ENCODE measurements at places on chromosomes 3 and 15. TPM values are rescaled to one million over a fixed set of nuclear protein-coding genes. Genes with fewer than 3 reads are reported as not detected.

SNX33 gene
- 0.07 TPM for total RNA-seq

ATP13A5 gene
- total RNA-seq: not detected

BFSP2 gene
- total RNA-seq: 33.1 TPM

SOX14 gene
- total RNA-seq: not detected

SLC51A gene
- not detected for total RNA-seq

SAMD7 gene
- total RNA-seq: not detected

DNA sequence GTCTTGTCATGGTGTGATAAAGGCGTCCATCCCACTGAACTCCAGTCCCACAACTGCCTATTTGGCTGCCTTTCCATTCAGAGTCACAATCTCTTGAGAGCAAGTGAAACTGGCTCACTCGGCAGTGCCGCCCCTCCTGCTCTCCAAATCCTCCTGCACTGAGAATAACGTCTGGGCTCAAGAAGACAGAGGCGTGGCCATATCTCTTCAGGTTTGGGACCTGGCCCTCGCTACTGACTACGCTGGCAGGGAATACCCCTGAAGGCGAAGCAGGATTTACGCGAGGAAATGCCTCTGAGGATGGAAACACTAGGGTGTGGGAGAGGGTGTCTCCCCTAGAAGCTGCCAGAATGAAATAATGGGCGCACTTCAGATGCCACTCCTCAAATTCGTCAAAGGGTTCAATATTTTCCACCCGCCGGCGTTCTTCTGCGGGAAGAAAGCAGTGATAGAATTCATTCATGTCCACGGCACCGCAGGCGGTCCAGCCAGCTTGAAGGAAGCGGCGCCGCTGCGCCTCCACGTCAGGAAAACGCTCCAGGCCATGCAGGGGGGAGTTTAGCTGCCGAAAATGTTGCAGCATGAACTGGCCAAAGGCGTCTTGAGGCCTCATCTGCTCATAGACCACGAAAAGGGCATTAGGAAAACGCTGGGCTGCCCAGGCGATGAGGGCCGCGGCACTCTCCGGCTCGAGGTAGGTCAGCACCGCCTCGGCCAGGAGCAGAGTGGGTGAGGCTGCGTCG is 985 bp downstream of the LCMT2 start:
- no peaks in the 10 kb centered on the region for H3K27me3 ChIP-seq
- peaks cover 53% of the 10 kb centered on the region for H3K4me1 ChIP-seq
- peak overlapping the region; percentile 90 for H3K4me3 ChIP-seq
- no peak for DNase-seq
- H3K36me3 ChIP-seq: peaks cover 20% of the 10 kb centered on the region
- H3K27ac ChIP-seq: peak overlapping the region; percentile 73

- no peaks in the 10 kb centered on the region for H3K36me3 ChIP-seq
- H3K27me3 ChIP-seq: no peaks in the 10 kb centered on the region
- H3K4me1 ChIP-seq: no peaks in the 10 kb centered on the region
- no peak overlapping the region for H3K4me3 ChIP-seq
Observed at GRCh38 chr3:10435850-10436249, 69.5 kb downstream of the ATP2B2 start.

GRCh38 chr3:187019542-187020072 is 89.3 kb downstream of the ST6GAL1 start:
- peak overlapping the region; percentile 8 for H3K4me3 ChIP-seq
- H3K36me3 ChIP-seq: peaks cover 25% of the 10 kb centered on the region
- peaks cover 87% of the 10 kb centered on the region for H3K4me1 ChIP-seq
- H3K27ac ChIP-seq: peak overlapping the region; percentile 98
- DNase-seq: peak; percentile 74

DNA sequence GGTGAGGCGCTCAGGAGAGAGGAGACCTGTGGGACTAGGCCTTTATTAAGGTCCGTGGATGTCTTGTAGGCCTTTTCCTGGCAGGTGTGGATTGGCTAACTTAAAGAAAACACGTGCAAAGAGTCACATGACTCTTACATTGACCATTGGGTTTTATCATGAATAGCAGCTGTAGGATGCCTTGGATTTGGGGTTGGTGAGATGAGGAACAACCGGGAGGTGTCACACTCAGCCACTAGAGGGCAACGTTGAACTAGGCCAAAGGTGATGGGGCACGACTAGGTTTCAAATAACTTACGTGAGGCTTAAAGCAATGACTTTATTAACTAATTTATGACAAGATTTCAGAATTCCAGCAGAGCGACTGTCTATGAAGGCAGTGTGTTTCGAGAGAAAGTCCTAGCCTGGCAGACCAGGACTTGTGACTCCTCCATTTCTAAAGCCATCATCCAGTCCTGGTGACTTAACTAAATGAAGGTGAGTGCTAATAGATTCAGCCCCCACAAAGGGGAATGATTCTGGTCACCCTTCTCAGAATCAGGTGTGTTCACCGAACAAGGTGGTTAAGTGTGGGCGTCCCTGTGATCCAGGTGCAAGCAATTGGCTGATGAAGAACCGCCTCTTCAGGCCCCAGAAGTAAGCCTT is 345.6 kb downstream of the MCTP2 start:
- H3K27me3 ChIP-seq: no peaks in the 10 kb centered on the region
- no peaks in the 10 kb centered on the region for H3K4me1 ChIP-seq
- no peaks in the 10 kb centered on the region for H3K36me3 ChIP-seq
- no peak overlapping the region for H3K27ac ChIP-seq
- peak; percentile 86 for DNase-seq

DNA sequence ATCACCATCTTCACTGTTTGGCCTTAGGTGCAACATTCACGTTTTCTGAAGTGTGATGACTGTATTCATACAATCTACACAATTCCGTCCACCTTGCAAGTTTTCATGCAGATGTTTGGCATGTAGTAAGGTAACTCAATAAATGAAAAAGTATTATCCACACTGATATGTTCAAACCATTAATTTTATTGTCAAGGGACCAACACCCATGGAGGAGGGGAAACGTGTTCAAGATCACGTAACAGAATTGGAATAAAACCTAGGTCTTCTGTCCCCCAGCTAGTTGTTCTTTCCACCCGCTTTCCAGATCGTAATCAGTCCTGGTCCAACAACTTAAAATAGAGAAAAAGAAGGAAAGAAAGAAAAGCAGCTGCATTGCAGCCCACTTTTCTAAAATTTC is 560.4 kb upstream of the MCTP2 start:
- no peak for DNase-seq
- no peak overlapping the region for H3K4me3 ChIP-seq
- H3K27me3 ChIP-seq: no peaks in the 10 kb centered on the region
- no peaks in the 10 kb centered on the region for H3K36me3 ChIP-seq

- no peak overlapping the region for H3K4me3 ChIP-seq
- H3K4me1 ChIP-seq: no peaks in the 10 kb centered on the region
- H3K27me3 ChIP-seq: no peaks in the 10 kb centered on the region
- no peak overlapping the region for H3K27ac ChIP-seq
Observed at GRCh38 chr3:118199044-118199443, 835.6 kb downstream of the IGSF11 start.

GRCh38 chr3:107803170-107803569 is 280.4 kb downstream of the BBX start:
- DNase-seq: no peak
- no peak overlapping the region for H3K4me3 ChIP-seq
- no peaks in the 10 kb centered on the region for H3K4me1 ChIP-seq
- no peaks in the 10 kb centered on the region for H3K27me3 ChIP-seq
- no peak overlapping the region for H3K27ac ChIP-seq

DNA sequence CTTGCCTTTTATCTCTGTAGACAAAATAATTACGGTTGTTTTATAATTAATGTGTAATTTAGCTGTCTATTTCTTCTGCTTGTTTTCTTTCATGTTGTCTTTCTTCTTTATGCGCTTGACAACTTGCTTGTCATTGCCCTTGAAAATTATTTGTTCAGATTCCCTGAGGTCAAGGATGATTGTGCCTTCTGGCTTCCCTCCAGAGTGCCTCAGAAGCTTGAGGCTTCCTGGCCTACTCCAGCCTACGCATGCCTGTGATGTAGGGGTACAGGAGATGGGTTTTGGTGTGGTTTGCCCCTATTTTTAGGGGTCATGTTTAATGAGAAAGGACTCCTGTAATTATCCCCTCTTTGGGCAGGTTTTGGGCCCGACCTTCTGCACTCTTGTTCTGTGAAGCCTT is 231.5 kb downstream of the SV2B start:
- no peaks in the 10 kb centered on the region for H3K27me3 ChIP-seq
- no peak overlapping the region for H3K27ac ChIP-seq
- no peak for DNase-seq

- H3K4me1 ChIP-seq: peaks cover 17% of the 10 kb centered on the region
- H3K27ac ChIP-seq: no peak overlapping the region
- no peak for DNase-seq
- H3K4me3 ChIP-seq: no peak overlapping the region
- H3K27me3 ChIP-seq: no peaks in the 10 kb centered on the region
Observed at GRCh38 chr3:13083898-13084297, 10.7 kb upstream of the IQSEC1 start.

DNA sequence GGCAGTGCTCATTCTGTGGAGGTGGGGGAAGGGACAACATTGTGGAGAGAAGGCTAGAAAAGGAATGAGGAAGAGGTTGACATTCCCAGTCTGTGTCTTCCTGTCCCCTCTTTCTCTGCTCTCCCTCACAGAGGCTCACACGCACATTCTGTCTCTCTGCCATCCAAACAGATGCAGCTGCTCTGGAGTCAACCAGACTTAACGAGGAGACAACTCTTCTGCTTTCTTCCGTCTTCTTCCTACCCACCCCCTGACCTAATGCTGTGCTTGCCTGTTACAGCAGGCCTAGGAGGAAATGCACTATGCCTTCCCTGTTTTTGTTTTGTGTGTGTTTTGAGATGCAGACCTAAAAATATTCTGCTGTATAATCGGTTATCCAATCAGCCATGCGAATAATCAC is 121.9 kb downstream of the CACNA1D start:
- no peaks in the 10 kb centered on the region for H3K27me3 ChIP-seq
- no peak for DNase-seq
- H3K4me3 ChIP-seq: no peak overlapping the region

DNA sequence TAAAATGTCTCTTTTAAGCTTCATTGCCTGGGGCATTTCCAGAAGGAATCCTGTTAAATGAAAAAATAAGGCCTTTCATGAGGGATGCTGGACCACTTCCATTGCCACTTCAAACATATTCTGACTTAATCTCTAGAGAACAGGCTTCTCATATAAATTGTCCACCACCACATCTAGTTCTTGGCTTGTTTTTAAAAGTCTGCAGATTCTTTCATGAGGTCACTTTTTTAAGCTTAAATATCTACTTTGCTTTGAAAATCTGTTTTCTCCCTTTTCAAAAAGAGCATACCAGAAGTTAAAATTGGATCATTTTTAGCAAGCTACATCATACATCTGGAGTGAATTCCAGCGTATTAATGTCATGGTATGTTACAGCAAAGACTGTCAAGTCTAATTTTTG is 131.6 kb downstream of the C3orf70 start:
- H3K27ac ChIP-seq: no peak overlapping the region
- no peak for DNase-seq
- H3K4me3 ChIP-seq: no peak overlapping the region
- H3K27me3 ChIP-seq: no peaks in the 10 kb centered on the region

- peaks cover 43% of the 10 kb centered on the region for H3K4me1 ChIP-seq
- no peak overlapping the region for H3K4me3 ChIP-seq
- peaks cover 79% of the 10 kb centered on the region for H3K36me3 ChIP-seq
- H3K27ac ChIP-seq: no peak overlapping the region
- H3K27me3 ChIP-seq: no peaks in the 10 kb centered on the region
Observed at GRCh38 chr3:127812151-127812550, 10.2 kb downstream of the MGLL start.

- H3K27ac ChIP-seq: no peak overlapping the region
- H3K36me3 ChIP-seq: no peaks in the 10 kb centered on the region
- no peak for DNase-seq
- H3K4me3 ChIP-seq: no peak overlapping the region
Observed at GRCh38 chr3:40583691-40584090, 58.9 kb downstream of the ZNF621 start.

DNA sequence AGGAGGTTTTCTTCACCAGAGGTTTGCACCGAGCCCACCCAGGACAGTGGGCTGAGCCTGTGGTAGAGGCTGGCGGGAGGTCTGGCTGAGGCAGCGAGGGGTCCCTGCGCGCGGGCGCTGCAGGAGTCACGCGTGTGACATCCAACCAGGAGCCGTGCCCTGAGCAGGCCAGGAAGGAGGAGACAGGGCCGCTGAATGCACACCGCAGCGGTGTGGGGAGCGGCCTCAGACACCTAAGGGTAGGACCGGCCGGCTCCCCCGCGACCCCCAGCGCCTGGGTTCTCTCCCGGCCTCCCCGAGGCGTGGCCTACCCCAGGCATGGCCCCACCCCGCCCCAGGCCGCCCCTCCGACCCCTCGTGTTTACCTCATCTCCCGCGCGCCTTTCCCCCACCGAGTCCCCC is 412 bp downstream of the SLC41A3 start:
- H3K36me3 ChIP-seq: no peaks in the 10 kb centered on the region
- peak; percentile 79 for DNase-seq
- H3K4me1 ChIP-seq: peaks cover 14% of the 10 kb centered on the region
- peak overlapping the region; percentile 84 for H3K4me3 ChIP-seq
- no peaks in the 10 kb centered on the region for H3K27me3 ChIP-seq

- no peak for DNase-seq
- H3K4me1 ChIP-seq: peaks cover 33% of the 10 kb centered on the region
- H3K27ac ChIP-seq: no peak overlapping the region
- H3K4me3 ChIP-seq: no peak overlapping the region
- no peaks in the 10 kb centered on the region for H3K27me3 ChIP-seq
- peaks cover 68% of the 10 kb centered on the region for H3K36me3 ChIP-seq
Observed at GRCh38 chr3:108060331-108060730, 30.5 kb downstream of the CD47 start.

DNA sequence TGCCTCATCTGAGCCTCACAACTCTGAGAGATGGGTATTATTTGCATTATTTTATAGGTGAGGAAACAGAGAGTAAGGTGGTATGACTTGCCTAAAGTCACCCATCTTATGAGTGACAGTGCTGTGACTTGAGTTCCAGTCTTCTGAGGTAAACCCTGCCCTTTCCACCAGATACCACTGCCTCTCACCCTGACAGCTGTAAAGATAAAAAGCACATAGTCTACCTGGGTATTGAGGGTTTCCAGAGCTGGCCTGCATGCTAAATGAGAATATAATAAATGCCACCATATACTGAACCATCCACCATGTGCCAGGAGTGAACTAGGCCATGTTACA is 25.6 kb downstream of the RASGRP1 start:
- H3K4me3 ChIP-seq: no peak overlapping the region
- no peak overlapping the region for H3K27ac ChIP-seq
- no peak for DNase-seq
- peaks cover 28% of the 10 kb centered on the region for H3K4me1 ChIP-seq
- no peaks in the 10 kb centered on the region for H3K27me3 ChIP-seq

GRCh38 chr3:167094632-167095031 is 285.5 kb downstream of the ZBBX start:
- H3K36me3 ChIP-seq: no peaks in the 10 kb centered on the region
- H3K27me3 ChIP-seq: no peaks in the 10 kb centered on the region
- no peaks in the 10 kb centered on the region for H3K4me1 ChIP-seq
- no peak overlapping the region for H3K4me3 ChIP-seq

- H3K4me3 ChIP-seq: no peak overlapping the region
- no peaks in the 10 kb centered on the region for H3K4me1 ChIP-seq
- DNase-seq: no peak
- H3K27me3 ChIP-seq: no peaks in the 10 kb centered on the region
Observed at GRCh38 chr3:43872301-43872700, 181.6 kb downstream of the ABHD5 start.

GRCh38 chr3:100005665-100006393 is 108.5 kb downstream of the FILIP1L start:
- no peak for DNase-seq
- no peaks in the 10 kb centered on the region for H3K4me1 ChIP-seq
- no peaks in the 10 kb centered on the region for H3K36me3 ChIP-seq
- no peak overlapping the region for H3K4me3 ChIP-seq
- no peak overlapping the region for H3K27ac ChIP-seq
- no peaks in the 10 kb centered on the region for H3K27me3 ChIP-seq

GRCh38 chr3:57069503-57069902 is 9.0 kb downstream of the SPATA12 start:
- no peaks in the 10 kb centered on the region for H3K27me3 ChIP-seq
- peaks cover 68% of the 10 kb centered on the region for H3K4me1 ChIP-seq
- no peaks in the 10 kb centered on the region for H3K36me3 ChIP-seq
- no peak for DNase-seq
